ENCODE measurements at places on chromosomes 11 and 22. TPM values are rescaled to one million over a fixed set of nuclear protein-coding genes. Genes with fewer than 3 reads are reported as not detected.
A peak's percentile ranks its signal among the peaks of the same experiment; 100 is the strongest.

GRCh38 chr11:32586576-32587190, 3.1 kb downstream of the EIF3M start:
- DNase-seq, result no peak

DNA sequence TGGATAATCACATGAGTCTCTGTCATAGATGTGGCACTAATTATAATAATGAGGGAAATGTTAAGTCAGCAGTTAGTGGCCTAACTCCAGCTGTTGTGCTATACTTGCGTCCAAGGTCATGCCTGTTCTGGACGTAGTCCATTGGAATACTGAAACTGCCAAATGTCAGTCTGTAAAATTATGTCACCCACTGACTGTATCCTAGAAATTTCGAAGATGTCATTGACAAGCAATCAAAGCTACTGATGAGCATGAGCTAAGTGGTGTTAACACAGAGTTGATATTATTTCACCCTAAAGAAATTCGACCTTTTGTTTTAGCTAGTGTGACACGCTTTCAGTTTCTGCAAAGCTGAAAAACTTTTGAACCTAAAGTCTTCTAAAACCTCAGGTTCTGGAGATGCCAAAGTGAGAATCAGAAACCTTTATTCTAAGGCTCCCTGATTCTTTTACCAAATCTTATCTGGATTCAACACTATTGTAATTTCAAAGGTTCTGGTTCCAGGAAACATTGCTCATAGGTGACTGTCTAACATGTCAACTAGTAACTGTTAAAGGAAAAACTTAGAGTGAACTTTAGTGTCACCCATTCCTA, 14.9 kb upstream of the ME3 start:
- peak; percentile 80 for DNase-seq

DNA sequence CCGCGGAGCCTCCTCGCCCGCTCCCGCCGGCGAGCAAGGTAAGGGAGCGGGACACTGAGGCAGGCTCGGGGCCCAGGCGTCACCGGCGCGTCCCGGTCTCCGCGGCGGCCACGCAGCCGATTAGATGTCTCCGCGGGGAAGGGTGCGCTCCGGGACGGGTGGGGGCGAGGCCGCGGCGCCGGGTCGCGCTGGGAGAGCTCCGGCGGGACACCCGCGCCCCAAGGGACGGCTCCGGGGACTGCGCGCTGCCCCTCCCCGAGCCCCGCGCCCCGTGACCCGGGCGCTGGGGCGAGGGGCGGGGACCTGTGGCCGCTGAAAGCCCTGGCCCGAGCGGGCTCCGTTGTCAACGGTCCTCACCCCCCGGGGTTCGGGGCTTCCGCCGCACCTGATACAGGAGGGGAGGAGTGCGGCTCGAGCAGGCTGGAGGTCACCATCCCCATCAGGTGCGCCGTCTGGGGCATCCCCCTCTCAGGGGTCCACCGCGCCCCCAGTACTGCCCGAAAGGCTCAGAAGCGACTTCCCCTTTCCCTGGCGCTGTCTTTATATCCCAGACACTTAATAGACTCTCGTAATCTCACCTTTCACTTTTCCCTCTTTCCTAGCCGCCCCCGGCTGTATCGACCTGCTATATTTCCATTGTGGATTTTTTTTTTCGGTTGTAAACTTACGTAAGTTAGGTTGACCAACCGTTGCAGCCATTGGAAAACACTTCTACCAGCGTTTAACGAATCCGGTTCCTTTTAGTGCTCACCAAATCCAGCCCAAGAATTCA, 573 bp downstream of the PPFIA1 start:
- DNase-seq, result peak; percentile 37

DNA sequence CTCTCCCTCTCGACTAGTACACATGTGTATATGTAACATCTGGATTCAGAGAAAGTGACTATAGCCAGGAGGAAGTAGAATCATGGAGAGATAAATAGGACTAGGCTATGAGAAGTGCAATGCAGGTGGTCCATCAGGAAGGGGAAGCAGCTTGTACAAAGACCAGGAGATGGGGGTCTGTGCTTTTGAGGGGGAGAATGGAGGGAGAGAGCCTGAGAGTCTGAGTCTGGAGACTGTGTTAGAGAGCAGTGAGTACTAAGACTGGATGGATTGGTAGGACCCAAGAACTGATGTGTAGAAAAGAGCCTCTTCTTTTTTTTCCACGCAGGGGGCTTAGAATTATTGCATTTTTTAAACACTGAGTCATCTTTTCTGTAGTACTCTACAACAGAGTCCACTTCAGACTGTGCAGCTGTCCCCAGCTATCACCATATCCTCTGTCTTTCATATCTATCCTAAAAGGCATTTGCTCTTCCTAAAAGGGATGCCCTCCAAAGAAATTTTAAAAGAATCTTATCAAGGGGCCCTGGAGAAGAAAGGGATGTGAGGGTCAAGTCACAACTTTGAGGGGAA, 80.4 kb downstream of the BDNF start:
- DNase-seq, result no peak

DNA sequence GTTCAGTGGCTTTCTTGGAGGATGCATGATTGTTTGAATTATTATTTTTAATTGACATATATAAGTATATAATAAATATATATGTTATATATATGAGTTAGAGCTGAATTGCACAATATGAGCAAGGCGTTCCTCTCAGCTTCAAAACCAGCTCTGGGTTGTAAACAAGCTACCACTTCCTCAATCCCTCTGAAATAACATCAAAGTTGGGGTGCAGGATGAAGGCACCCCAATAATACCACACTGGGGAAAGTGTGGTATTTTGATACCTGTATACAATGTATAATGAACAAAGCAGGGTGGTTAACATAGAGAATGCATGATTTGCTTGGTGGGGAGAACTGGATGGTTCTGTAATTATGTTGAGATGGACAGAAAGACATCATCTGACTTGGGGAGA, 1.7 kb upstream of the SORL1 start:
- DNase-seq, result no peak

- DNase-seq, result no peak
Observed at GRCh38 chr11:88117281-88117858, 57.9 kb downstream of the RAB38 start.

DNA sequence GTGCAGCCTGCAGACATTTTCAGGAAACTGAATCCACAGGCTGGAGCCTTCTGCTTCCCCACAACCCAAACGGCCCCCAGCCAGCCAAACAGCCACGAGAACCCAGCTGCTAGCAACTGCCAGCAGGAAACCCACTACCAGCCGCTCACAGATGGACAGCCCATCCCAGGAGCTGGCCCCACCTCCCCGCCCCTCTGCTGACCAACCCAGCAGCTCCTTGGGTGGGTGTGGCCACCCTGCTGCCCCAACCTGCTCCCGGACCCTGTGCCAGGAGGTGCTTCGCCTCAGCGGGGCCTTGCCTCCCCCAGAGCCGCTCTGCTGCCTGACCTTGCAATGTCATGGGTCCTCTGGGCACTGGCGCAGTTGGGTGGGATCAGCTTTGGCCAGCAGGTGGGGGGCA, 8.2 kb upstream of the CCDC188 start:
- peak; percentile 15 for DNase-seq

DNA sequence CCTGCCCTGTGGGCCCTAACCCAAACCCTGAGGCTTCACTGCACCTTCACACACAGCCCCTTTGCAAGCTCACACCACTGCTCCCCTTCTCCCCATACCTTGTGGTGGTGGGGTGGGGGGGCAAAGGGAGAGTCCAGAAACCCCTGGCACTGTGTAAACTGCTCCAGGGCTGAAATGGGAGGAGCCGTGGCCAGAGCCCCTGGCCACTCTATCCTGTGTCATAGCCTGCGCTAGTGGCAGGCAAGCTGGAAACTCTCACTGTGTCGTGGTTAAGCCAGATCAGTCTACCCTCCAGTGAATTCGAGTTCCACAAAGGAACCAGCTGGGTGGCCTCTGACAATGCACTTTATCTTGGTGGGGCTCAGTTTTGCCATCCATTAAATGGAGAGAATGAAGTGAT, 8.4 kb upstream of the SYT13 start:
- no peak for DNase-seq

The TMEM132A gene
- total RNA-seq, result 20.5 TPM

GRCh38 chr22:48426466-48427380, 1401.0 kb downstream of the BRD1 start:
- DNase-seq, result no peak

- DNase-seq, result peak; percentile 18
Observed at GRCh38 chr22:38728871-38729796, 23.4 kb downstream of the GTPBP1 start.

GRCh38 chr11:96259134-96259830, 83.7 kb downstream of the MAML2 start:
- DNase-seq, result no peak

The SCGB1A1 gene
- total RNA-seq, result 5,001 TPM

- no peak for DNase-seq
Observed at GRCh38 chr11:86947541-86947940, 7.7 kb downstream of the FZD4 start.

The RFPL1 gene
- not detected for total RNA-seq

GRCh38 chr11:61287338-61287977, 7.7 kb downstream of the VWCE start:
- DNase-seq, result no peak

- DNase-seq, result no peak
Observed at GRCh38 chr22:36900880-36901279, 12.5 kb upstream of the CSF2RB start.

GRCh38 chr11:65470433-65471049, 28.3 kb upstream of the MALAT1 start:
- no peak for DNase-seq

The RAG2 gene
- total RNA-seq, result not detected

DNA sequence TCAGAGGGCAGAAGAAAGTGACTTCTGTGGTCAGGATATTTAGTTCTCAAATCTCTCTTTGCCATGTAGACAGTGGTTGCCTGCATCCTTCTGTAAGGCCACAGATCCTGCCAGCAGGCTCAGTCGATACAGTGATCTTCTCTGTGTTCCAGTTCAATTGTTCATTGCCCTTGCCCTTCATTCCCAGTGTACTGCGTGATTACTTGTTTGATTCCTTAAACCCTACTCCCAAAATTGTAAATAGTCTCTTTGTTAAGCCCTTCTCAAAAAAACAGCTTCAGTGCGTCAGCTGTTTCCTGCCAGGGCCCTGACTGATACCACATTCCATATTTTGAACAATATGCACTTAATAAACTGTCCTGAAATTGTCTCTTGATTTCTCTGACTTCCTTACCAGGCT, 9.3 kb upstream of the TYR start:
- no peak for DNase-seq

- peak; percentile 83 for DNase-seq
Observed at GRCh38 chr11:66317723-66318599, 1.1 kb upstream of the CD248 start.

DNA sequence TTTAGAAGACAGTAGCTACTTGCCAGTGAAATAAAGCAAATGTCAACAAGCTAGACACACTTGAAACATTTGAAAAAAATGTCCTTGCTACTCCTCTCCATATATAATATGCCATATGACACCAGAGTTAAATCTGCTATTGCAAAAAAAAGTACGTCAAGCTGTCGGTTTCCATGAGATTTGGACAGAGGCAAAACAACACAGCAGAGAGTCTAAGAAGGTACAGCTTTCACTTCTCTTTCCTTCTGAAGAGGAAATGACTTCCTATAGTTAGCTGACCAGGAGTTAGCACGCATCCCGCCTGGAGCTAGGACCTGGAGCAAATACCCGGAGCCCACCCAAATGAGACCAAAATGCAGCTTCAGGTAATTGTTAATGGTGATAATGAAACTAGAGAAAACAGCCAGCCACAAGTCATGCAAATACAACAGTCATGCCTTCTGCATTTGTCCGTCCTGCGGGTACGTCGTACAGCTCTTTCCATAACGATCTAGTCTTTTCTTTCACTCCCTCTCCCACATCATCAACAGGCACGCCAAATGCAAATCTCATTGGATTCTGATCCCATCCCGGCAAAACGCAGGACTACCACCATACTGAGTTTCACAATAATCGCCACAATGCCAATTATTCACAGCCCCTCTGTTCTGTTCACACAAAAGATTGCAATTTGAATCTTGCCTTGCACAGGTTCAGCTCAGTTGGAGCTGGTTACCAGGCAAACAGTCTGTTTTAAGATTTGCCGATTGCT, 395.0 kb upstream of the CCDC90B start:
- DNase-seq, result peak; percentile 39

The C1QTNF4 gene
- 1.8 TPM for total RNA-seq

The OR56A4 gene
- not detected for total RNA-seq

GRCh38 chr11:10808235-10808552, 532 bp downstream of the EIF4G2 start:
- DNase-seq, result no peak

- no peak for DNase-seq
Observed at GRCh38 chr11:73029403-73029802, 112.7 kb downstream of the FCHSD2 start.

The MMP7 gene
- 30.4 TPM for total RNA-seq

DNA sequence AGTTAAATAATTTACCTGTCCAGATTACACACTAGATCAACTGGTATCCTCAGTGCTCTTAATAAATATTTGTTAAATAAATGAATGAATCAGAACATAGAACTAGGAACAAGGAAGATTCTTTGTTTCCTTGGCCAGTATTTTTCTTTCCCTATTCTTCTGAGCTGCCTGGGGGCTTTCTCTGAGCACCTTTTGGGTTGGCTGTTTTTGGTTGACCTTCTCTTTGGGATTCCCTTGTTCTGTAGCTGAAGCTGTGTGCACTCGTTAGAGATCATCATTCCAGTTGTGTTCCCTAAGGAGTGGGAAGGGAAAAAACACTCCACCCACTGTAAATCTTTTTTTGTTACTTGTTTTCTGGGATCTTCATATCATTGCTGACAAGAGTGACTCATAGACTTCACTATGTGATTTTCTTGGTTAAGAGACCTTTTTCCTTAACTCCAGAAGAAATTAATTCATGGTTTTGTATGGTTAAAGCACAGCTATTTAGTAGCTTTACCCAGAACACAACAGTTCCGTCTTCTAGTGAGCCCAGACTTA, 84.3 kb downstream of the STIM1 start:
- DNase-seq, result no peak

DNA sequence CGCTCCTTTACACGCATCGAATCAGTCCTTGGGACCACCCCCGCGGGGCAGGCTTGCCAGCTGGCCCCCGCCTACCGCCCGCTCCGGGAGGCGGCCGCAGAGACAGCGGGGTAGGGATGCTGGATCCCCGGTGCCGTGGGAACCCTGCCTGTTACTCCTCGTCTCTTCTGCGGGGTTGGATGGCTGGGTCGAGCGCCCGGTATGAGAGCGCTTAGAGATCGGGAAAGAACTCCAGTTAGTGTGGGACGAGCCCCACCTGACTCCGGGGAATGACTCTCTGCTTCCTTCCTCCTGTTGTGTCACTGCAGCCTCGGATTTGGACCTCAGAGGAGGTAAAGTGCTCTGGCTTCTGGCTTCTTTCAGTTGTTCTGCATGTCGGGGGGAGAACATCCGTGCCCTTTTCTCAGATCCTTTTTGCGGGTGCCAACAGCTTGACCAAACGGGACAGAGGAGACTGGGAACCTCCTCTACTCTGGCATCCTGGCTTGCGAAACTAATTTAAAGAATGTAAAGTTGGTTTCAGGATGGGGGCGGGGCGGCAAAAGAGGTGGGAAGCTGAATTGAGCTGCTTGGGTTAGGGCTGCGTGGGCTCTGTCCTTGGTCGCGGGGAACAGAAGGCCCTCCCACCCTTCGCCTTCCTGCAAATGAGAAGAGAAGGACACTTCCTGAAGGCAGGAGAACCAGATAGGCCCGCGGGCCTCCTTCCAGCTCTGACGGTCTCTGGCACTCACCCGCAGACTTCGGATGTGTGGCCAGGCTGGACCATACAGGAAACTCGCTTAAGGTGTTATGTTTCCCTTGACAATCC, 938 bp downstream of the LAYN start:
- peak; percentile 82 for DNase-seq

The KIAA1671 gene
- 38.1 TPM for total RNA-seq

The PPME1 gene
- total RNA-seq, result 34.6 TPM

The TBRG1 gene
- 42.3 TPM for total RNA-seq

GRCh38 chr22:23122992-23123803, 18.6 kb downstream of the RSPH14 start:
- DNase-seq, result no peak

GRCh38 chr11:87081358-87081757, 43.6 kb downstream of the TMEM135 start:
- DNase-seq, result no peak
